ENCODE measurements at places on chromosomes 6 and 20.

DNA sequence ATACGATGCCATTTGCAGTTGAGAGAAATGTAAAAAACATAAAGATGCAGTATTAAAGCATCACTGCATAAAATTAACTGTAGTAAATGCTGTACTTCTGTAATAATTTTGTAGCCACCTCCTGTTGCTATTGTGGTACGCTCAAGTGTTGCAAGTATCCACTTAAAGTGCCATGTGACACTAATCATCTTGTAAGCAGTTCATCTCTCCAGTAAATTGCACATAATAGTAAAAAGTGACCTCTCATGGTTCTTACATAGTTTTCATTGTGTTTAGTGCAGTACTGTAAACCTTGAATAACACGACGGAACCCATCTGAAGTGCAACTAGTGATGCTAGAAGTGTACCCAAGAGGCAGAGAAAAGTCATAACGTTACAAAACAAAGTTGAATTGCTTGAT, 190.1 kb upstream of the VGLL2 start:
- DNase-seq, result no peak

DNA sequence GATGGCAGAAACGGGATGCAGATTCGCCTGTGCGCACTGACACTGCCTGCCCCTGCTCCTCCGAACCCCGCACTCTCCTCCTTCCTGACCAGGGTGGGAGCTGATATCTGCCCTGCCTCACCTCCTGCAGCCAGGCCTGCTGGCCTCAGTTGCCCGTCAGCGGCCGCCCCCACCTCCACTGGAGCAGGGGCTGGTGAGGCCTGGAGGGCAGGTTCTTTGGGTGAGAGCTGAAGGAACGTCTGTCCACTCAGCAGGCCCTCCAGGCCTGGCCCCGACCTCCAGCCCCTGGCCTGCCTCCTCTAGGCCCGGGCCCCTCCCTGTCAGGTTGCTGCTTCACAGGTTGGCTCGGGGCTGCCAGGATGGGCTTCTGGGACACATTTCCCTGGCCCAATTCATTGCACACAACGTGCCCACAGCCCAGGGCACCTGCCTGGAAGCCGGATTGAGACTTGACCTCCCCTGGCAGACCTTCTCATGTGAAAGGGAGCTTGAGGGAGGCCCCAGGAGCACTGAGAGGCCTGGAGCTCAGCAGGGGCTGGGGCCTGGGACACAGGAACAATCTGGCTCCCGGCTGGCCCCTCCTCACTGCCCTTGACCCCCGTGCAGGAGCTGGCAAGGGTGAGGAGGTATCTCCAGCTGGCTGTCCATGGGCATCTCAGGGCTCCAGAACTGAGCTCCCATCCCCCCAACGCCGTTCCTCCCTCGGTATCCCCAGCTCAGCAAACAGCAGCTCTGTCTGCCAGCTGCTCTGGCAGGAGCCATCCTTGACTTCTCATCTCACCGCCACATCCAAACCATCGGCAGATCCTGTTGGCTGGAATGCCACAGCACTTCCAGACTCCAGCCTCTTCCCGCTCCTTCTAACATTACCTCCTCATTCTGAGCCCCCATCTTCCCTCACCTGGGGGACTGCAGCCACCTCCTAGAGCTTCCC, 39.5 kb downstream of the SPDEF start:
- no peak for DNase-seq

- no peak for DNase-seq
Measured at GRCh38 chr6:93073811-93074210, 345.5 kb downstream of the EPHA7 start.

GRCh38 chr6:37105148-37106050, 64.6 kb upstream of the PIM1 start:
- DNase-seq, result no peak

GRCh38 chr6:35016502-35017321, 124.4 kb downstream of the TCP11 start:
- no peak for DNase-seq

- DNase-seq, result no peak
Measured at GRCh38 chr20:44642203-44643153, 9.0 kb downstream of the ADA start.

- peak; percentile 85 for DNase-seq
Measured at GRCh38 chr6:31396422-31397152, 6.8 kb upstream of the MICA start.

DNA sequence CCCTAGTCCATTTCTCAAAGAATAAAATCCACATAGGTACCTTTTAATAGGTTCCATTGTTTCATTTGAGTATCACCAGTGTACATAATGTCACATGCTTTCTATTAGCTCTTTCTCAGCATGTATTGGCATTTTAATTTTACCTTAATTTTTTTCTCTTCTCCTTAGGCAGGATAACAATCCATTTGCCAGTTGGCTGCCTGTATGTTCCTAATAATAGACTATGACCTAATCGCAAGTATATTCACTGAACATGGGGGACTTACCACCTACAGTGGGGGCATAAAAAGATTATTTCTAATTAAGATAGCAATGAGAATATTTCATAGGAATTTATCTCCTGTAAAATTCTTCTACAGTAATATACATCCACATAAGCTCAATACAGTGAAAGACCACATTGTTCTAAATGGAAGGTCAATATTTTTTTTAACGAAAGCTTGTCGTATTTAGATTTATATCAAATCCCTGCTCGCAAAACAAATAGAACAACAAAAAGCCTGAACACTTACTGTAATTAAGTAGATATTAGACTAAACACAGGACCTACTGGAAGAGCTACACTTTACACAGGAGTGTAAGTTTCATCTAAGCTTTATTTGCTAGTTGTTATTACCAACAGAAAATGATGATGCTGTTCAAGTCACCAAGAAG, 76.4 kb downstream of the OGFRL1 start:
- DNase-seq, result no peak

DNA sequence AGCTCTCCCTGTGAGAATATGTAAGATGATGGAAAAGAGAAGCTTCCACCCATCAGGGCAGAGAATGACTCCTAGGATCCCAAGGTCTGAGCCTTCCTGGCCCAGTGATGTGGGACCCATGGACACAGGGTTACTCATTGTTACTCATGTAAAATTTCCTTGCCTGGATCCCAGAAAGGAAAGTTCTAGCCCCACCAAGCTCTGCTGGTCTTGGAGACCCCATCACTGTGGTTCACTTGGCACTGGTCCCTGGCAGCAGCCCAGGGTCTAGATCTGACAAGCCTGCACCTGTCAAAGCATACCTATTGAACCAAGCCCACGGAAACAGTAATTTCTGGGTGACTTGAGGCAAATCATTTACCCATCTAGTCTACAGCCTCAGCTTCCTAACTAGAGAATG, 22.1 kb downstream of the MDGA1 start:
- no peak for DNase-seq

DNA sequence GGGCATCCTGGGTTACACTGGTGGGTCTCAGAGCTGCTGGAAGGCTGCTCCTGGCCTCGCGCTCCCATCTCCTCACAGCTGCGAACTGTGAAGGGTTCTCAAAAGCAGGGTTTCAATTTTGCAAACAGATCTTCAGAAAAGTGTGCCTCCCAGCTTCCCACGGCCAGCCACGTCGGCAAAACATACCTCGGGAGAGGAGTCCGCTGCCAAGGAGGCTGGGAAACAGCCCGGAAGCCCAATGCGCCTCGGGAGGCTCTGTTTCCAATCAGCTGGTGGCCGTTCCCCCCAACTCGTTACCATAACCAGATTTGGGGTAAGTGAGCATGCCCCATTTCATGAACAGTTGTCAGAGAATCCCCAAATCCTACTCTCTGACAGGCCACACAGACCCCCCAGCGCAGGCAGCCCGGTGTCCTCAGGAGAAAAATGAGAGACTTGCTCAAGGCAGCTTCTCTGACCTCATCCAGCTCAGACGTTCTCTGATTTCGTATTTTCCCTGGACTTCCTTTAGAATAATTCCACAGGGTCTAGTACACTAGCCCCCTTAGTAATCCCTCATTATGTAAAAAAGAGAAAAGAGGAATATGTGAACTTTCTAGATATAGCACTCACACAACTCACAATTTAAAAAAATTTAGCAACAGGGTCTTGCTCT, 98.4 kb downstream of the SNX5 start:
- no peak for DNase-seq

DNA sequence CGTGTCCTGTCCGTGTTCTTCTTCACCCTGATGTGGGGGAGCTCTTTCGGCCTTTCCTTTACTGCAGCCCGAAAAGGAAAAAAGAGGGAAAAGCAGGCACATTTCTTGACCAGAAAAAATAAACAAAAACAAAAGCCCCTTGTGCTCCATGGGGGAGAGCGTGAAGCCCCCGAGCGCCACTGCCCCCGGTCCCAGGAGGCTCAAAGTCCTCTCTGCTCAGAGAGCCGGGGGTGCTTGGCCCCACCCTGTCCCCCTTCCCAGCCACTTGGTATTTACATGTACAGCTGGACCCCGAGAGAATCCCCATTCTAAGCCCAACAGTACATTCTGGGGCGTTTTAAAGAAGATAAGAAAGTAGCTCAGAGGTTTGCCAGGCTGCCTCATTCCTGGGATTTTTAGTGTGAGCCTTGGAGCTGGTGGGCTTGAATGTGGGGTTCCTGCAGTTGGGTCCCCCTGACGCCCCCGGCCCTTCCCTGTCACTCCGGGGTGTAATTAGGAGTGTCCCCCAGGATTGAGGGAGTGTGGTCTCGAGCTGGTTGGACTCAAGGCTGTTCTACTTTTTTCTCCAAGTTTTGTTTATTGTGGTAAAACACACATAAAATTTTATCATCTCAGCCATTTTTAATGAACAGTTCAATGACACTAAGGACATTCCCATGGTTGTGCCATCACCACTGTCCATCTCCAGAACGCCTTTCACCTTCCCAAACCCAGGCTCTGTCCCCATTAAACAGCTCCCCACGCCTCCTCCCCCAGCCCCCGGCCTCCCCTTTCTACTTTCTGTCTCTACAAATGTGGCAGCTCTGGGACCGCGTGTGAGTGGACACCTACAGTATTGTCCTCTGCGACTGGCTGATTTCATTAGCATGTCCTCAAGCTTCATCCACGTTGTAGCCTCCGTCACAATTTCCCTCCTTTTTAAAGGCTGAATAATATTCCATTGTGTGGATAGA, 55.7 kb upstream of the BHLHE23 start:
- no peak for DNase-seq

DNA sequence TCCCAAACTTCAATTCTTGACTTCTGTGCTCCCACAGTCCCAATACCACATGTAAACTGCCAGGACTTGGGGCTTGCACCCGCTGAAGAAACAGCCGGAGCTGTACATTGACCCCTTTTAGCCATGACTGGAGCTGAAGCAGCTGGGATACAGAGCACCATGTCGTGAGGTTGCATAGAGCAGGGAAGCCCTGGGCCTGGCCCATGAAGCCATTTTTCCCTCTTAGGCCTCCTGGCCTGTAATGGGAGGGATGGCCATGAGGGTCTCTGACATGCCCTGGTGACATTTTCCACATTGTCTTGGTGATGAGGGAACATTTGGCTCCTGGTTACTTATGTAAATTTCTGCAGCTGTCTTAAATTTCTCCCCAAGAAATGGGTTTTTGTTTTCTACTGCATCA, 9.8 kb downstream of the RHAG start:
- no peak for DNase-seq

DNA sequence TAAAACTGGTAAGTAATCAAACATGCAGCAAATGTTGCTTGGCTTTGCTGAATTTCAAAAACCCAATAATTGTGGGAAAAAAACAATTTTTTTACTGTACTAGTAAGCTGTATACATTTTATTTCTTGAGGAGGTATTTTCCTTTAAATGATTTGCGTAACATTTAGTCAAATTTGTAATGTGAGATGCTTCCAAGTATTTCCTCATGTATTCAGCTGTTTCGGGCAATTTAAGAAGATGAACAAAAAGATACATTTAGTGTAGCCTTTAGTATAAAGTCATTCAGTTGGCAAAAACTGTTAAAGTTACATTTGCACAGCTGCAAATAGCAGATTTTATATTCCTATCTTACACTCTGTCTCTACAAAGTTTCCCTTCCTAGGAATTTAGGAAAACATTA, 186.1 kb upstream of the SCGN start:
- no peak for DNase-seq

- DNase-seq, result no peak
Measured at GRCh38 chr6:21265730-21266044, 327.9 kb upstream of the SOX4 start.

DNA sequence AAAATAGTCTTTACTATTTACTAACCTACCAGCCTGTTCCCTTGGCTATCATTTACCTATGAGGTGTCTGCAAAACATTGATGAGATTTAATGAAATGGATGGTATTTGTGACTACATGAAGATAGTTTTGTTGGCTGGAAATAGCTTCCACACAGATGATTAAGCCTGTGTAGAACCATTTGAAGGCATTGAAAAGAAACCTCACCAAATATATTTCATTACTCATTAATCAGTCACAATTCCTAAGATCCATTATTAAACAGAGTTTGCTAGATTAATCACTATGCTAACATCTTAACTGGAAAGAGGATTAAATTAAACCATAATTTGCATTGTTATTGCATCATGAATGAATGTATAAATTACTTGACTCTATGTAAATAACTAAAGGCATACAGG, 560.3 kb downstream of the BMP2 start:
- no peak for DNase-seq

DNA sequence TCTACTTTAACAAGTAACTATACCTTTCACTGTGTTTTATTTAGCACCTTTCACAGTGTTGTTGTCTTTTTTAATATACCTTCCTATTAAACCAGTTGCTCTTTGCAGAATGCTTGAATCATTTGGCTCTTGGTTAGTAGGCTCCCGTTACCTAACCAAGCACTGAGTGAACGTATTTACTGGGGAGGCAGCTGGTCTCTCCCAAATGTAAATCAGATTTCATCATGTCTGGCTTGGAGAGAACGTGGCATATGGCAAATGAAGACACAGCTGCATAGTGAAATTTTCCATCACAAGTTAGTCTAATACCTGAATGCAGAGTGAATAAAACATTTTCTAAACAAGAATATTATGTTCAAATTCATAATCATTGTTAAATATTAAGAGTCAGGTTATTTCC, 12.4 kb downstream of the HTR1E start:
- no peak for DNase-seq

DNA sequence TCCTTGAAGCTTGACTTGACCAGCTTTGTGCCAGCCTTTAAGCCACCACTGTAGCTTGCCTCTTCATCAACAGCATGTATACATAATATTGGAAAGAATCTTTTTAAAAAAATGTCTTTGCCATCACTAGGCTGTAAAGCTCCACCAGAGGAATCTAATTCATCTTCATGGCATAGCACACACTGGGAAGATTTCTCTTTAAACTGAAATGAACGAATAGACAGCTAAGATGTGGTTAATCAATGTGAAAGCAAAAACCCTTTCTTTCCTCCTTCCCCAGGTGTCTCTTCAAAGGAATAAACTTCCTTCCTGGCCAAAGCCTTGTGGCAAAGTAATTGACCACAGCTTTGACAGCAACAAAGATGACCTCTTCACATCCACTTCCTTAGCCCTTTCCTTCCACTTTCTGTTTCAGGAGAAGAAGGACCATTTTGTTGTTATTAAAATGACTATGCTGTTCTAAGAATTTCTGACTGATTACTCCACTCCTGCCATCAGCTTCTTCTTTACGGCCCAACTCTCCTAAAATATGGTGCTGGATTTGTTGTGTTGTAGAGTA, 428.7 kb upstream of the SOX4 start:
- no peak for DNase-seq

DNA sequence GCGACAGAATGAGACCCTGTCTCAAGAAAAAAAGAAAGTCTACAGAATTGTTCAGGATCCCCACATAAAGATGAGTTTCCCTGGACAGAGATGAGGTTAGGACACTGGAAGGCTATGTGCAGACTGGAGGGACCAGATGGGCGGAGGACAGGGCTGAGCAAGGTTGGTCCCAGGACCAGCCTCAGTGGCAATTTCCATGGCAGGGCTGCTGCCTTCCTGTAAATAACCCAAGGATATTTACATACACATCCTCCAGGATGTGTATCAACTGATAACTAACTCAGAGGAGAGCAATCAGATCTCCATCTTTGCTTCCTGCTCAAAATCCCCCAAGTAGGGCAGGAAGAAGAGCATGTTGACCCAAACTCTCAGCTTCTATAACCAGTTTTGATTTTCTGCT, 58.8 kb downstream of the RSPH3 start:
- no peak for DNase-seq
